Stimulated activated CD4-positive, alpha-beta T cell treated with anti-CD3 and anti-CD28 coated beads, Interleukin-15, amount 100 ng/mL, for 24 hours (primary cell): ENCODE measurements at places on chromosomes 5 and 9.
A peak's percentile ranks its signal among the peaks of the same experiment; 100 is the strongest.

DNA sequence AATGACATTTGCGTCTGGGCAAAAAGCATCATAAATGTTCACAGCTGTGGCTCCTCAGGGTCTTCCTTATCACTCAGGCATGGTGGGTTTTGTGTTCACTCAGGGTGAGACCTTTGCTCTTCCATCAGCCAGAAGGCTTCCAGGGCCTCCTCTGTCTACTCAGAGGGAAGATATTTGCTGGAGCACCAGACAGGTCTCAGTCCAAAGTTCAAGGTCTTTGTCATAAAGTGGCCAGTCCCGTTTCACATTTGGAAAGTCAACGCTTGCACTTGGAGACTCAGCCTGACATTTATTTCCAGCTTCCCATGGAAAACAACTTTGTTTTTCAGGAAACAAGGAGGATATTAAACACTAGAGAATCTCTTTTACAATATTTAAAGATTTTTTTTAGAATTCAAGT, 12.2 kb upstream of the CARTPT start:
- DNase-seq, result no peak

DNA sequence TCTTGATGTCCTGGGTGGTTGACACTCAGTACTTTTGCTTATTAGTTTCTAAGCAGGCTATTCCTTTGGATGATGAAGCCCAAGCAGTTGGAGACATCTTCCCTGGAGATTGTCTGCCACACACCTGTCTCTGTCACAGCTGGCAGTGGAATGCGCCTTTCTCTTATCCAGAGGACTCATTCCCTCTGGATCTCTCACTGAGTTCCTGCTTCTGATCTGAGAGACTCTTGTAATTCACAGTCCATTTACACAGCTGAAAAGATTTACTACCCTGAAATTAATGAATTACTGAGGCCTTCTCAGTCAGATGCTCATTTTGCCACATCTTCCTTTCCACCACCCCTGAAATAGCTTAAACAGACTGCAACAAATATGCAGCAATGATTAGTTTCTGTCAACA, 15.9 kb downstream of the TAL2 start:
- no peak for DNase-seq

DNA sequence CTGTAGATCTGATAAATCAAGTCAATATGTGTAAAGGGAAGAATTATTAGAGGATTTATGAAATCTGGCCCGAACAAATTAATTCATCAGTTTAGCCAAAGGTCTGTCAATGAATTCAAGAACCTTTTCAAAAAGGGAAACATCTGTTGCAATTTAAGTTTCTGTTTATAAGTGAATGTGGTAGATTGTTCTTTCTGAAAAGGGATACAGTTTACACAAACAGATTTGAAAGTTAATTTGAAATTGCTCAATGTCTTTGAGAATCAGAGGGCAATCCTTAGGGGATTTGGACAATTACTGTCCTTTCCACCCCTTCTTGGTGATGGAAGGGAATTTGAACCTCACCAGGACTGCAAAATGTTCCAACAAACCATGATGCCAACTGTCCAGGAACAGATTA, 29.7 kb upstream of the ERCC6L2 start:
- no peak for DNase-seq

DNA sequence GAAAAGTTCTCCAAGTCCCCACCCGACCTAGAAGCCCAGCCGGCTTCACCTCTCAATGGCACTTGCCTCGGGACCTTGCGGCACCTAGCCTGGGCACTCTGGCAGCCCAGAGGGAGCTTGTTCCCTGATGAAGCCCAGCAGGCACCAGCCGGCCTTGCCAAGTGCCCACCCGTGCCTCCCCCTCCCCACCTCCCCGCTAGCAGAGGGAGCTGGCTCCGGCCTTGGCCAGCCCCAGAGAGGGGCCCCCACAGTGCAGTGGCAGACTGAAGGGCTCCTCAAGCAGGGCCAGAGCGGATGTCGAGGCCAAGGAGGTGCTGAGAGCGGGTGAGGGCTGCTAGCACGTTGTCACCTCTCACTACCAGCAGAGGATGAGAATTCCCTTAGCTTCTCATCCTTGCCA, 37.6 kb upstream of the CAVIN4 start:
- DNase-seq, result no peak

GRCh38 chr9:99778308-99778707, 43.4 kb upstream of the NR4A3 start:
- DNase-seq, result peak; percentile 57

GRCh38 chr9:121999556-121999955, 93.6 kb downstream of the TTLL11 start:
- peak; percentile 36 for DNase-seq

- DNase-seq, result no peak
Measured at GRCh38 chr5:116880150-116880549, 305.5 kb upstream of the SEMA6A start.

GRCh38 chr5:36177715-36178523, 26.0 kb downstream of the SKP2 start:
- DNase-seq, result no peak

DNA sequence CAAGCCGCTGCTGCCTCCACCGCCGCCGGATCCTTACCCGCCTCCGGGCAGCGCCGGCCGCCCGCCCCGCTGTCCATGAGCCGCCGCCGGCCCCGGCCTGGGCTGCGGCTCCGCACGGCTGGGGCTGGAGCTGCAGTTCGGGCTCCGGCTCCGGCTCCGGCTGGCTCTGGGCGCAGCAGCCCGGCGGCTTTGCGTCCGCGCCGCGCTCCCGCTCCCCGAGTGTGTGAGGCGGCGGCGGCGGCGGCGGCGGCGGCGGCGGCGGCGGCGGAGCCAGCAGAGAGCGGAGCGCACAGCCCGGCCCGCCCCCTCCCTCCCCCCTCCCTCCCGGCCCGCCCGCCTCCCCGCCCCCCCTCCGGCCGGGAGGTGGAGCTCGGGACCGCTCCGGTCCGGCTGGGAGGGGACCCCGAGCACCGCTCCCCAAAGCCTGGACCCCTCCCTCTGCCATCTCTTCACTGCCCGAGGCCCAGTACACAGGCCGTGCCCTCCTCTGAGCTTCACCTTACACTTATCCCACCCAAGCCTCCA, at the start of gene PCDH1:
Gene PCDH1 (minus strand): TSS at position 225 of the 525 bp plus-strand sequence. CDS start 148 bp downstream, at position 77.
- DNase-seq, result peak; percentile 42

DNA sequence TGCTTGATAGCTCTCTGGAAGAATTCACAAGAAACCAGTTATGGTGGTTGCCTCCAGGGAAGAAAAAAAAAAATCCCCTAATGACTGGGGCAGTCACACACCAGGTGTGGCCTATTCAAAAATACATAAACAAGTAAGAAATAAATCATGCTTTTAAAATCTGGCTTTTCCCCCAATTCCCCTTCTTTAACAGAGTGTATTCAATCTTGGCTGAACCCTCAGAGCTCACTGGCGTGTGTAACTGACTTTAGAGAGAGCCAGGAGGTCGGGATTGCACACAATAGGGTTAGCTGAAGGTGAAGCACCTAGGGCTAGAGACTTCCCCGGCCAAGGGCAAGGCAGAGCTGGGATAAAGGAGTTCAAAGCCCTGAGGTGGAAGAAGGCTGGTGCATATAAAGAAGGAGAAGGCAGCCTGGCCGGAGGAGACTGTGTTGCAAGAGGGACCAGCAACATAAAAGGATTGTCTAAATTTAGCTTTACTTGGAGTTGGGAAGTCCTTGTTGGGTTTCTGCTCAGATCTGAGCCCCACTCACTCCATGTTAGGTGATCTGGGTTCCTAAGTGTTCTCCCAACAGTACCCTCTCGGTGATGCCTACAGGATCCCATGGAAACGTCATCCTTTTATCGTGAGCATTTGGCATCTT, 19.7 kb downstream of the FNBP1 start:
- no peak for DNase-seq

DNA sequence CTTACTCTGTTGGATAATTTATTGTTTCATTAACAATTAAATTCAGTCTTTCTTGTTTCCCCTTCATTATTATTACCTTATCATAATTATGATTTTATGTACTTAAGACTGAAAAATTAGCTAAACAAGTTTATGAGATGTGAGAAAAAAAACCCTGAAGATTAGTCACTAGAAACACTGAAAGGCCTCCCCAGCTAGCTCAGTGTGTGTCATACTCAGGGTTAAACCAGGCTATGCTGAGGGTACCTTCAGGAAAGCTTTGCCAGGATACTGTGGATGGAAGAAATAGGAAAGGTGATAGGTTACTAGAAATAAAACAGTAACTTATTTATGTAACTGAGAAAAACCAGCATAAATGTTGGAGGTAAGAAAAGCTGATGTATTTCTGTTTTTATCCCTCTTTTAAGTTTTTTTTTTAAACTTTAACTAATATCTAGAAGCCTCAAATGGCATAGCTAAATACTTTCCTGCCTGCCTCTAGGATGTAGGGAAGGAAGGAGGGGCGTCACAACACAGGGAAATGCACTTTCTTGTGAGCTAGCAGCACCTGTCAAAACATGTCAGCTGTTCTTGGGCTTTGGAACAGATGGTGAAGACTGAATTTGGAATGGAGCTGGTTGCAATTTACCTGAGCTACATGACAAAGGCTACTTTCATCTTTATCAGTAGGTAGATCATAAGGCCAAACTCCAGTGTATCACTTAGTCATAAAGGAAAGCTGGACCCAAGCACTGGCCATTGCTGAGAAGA, 24.2 kb downstream of the NMRK1 start:
- DNase-seq, result no peak
